Skeletal muscle tissue (tissue), 5 donors: ENCODE measurements at places on chromosomes 12 and 14. TPM values are rescaled to one million over a fixed set of nuclear protein-coding genes. Genes with fewer than 3 reads are reported as not detected.

SLC7A7 gene
- 15.1 TPM for total RNA-seq

BEGAIN gene
- 1.0 TPM for total RNA-seq

CCDC196 gene
- total RNA-seq = not detected

USP15 gene
- total RNA-seq = 38.1 TPM

TEX52 gene
- total RNA-seq = not detected

SRRM4 gene
- under 0.01 TPM for total RNA-seq

IRAK3 gene
- 11.0 TPM for total RNA-seq

RAPGEF3 gene
- total RNA-seq = 8.4 TPM

PHC1 gene
- 15.1 TPM for total RNA-seq

FOXN4 gene
- not detected for total RNA-seq

SCN8A gene
- total RNA-seq = 0.52 TPM

PLEK2 gene
- total RNA-seq = 3.7 TPM

IL22 gene
- not detected for total RNA-seq

CCDC177 gene
- not detected for total RNA-seq

KLRC4 gene
- not detected for total RNA-seq
